ENCODE measurements at places on chromosomes 11 and 22.

DNA sequence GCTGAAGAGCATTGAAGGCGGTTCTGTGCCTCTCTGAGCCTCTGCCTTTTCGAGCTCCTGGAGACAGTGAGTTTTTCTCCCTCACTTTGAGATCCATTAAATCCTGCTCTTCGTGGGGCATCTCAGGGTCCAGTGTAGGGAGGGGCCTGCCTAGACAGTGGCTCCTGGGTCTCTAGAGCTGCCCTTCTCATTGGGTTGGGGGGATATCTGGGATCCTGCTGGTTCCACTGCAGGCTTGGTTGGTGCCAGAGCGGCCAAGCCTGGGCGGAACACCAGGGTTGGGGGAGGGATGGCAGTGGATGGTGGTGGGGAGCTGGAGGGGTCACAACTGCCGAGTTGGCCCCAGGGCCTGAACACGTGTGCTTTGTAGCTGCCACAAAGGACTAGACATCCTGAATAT, 52.2 kb upstream of the CARS1 start:
- no peak for DNase-seq

DNA sequence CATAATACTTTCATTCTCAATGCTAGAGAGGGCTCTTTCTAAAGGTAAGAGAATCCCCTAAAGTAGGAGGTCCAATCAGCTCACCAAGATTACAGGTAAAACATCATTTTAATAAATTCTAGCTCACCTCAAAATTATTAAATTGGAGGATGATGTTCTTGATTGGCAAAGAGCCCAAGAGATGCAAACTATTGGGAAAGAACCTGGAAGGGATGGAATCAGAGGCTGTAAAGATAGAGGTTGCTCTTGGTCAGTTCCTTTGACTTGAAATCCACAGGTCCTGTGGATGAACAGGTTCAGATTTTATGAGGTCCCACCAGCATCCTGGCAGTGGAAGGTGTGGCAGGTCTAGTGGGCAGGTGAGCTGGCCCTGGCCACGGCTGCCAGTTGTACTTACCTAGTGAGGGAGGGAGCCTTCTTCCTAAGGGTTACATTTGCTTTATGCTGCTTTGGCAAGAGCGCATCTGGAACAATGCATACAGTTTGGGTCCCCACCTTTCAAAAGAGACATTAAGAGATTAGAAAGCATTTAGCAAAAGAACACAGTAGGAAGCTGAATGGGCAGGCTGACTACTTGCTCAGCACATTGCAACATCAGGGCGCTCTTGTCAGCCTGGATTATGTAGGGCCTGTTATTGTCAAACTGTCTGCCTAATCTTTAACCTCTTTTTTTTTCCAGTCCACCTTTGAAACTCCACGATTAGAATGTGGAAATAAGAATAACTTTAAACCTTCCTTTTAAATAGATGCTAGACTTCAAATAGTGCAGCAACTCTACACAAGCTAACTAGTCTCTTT, 97.0 kb downstream of the RDX start:
- no peak for DNase-seq

DNA sequence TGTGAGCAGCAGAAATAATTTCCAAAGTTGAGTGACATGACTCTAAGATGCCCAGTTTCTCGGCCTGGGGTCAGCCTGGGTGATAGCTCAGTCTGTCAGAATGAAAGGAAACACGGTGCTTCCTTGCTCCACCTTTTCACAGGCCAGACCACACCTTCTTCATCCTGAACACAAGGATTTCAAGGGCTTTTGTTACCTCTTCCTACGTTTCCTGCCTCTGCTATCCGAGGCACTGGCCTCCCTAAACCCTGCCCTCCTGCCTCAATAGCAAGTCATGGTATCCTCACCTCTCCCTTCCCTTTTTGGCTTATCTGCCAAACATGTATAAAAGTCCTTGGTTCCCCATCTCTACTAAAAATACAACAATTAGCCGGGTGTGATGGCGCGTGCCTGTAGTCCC, 1.7 kb upstream of the OR51E1 start:
- no peak for DNase-seq

GRCh38 chr22:49929211-49929979, 11.0 kb downstream of the CRELD2 start:
- DNase-seq, result no peak

DNA sequence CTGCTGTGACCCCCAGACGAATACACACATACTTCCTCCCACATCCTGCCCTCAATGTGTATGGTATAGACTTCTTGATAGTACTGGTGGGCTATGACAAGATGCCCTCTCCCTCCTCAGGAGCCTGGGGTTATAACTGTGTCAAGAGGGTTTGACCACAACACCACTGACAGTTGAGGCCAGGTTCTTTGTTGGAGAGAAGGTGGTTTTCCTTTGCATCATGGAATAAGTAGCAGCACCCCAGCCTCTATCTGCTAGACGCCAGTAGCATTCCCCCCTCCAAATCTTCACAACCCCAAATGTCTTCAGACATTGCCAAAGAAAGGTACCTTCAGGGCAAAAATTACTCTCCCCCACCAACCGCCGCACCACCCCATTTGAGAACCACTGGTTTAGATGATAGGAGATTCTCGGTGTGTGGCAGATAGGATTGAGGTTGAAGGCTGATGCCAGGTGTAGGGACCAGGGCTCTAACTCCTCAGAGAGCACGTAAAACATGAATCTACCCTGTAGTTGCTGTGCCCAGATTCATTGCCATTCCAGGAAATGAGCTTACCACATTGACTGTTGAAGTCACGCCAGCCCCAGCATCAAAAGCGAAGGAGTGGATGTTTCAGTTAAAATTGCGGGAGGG, 5.5 kb upstream of the MYO18B start:
- no peak for DNase-seq

DNA sequence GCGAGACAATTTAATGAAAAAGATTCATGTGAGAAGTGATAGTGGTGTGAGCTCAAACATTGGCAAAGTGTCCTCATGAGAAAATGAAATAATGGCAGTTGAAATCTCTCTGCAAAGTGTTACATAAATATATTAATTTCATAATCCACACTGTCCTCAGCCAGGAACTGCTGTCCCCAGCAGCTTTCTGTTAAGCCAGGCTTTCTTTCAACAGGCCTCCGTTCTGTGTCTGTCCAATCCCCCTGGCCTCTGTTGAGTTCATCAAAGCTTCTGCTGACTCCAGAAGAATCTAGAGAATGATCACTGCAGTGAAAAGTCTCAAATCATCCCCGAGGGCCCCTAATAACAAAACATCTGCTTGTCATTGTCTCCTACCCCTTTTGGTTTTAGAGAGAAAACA, 10.0 kb upstream of the ASCC2 start:
- no peak for DNase-seq

DNA sequence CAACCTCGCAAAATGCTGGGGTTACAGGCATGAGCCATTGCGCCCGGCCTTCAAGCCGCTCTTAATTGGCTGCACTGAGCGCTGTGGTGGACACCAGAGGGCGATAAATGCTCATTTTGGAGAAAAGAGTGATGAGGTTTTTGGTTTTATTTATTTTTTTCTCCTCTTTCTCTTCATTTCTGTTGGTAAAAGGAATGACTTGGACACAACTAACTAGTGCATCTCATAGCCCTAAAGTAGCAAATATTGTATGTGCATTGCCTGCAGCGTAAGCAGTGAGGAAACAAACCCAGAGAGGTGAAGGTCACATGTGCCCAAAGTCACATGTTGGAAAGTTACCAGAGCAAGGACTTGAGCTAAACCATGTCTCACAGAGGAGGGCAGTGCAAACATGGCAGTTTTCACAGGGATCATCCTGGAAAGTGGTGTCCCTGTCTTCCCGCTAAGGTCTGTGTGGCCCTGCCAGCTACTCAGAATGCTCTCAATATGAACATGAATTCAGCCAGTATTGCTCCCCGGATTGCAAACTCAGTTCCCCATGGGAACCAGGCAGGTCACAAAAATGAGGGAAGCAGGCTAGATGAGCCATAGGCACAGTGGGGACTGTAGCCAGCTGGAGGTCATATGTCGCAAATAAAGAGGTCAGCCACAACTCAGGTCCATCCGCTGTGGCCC, 8.6 kb upstream of the CD82 start:
- DNase-seq, result peak; percentile 62

DNA sequence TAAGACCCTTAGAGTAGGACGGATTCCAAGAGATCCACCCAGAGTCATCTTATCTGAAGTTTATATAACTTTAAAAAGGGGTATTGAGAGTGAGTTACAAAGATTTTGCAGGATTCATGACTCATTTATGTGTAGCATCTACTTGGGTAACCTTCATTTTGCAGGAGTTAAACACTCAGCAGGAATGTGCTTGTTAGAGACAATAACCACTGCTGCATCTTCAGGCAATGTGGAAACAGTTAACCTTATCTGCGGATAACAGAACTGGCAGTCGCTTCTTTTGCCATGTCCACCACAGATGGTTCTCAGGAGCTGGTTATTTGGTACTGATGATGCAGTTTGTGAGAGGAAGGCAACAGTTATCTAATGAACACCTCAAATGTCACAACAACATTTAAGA, 417.9 kb upstream of the DDI1 start:
- DNase-seq, result no peak

DNA sequence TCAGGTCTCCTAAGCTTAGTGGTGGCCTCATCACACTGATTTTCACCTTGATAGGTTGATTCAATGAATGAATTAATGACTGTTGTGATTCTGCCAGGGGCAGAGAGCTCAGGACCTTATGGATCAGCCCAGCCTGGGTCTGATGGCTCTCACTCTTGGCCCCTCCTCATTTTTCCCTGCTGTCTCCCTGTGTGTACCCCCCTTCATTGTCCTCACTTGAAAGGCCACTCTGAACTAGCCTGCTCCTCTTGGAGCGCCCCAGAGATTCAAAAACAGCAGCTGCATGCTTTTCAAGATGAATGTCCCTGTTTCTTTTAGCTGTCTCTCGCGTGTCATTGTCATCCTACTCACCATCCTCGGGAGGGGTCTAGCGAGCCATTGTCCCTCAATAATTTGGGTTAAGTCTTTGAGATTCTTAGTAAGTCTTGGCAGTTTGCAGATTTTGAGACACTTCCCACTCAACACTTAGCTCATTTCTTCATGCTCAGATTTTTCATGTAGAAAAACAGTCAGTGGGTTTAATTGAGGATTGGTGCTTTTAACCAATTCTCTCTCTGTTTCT, 42.5 kb upstream of the MICAL2 start:
- no peak for DNase-seq

DNA sequence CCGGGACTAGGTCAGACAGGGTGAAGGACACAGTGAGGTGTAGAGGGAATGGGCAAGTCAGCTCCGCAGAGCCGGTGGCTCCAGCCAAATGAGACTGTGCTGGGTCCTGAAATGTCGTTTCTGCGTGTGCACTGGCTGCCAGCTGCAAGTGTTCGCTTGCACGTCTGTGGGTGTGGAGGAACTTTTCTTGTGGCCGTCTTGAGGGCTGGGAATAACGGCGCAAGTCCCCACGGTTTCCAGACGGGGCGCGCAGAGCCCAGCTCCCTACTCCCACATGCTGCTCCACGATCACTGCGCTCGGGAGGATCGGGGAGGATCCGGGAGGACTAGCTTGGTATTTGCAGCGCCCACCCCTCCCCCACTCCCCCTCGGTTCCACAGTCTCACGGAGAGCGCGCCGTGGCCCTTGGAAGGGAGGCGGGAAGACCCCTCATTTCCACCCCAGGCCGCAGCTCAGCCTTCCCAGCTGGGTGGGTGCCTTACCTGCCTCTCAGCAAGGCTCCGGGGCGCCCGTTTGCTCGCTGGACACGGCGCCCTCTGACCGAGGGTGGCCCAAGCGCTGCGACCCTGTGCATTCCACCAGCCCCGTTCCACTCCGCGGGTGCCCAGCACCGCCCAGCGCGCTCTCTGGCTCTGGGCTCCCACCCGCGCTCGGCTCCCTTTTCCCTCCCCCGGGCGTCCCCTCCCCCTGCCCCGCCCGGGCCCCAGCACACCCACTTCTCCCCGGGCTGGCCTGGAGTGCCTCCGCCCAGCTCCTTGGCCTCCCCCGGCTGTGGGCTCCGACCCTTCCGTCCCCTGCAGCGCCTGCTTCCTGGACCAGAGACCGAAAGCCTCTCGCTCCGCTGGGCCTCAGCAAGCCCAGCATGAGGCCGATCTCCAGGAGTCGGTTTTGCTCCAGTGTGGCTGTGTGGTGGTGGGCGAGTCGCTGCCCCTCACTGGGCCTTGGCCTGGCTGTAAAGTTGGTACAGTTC, at the start of gene KCNE3:
TSS of gene KCNE3 (minus strand) at position 634 of the 970 bp plus-strand sequence. CDS start 9,986 bp downstream, outside the sequence.
- DNase-seq, result no peak

DNA sequence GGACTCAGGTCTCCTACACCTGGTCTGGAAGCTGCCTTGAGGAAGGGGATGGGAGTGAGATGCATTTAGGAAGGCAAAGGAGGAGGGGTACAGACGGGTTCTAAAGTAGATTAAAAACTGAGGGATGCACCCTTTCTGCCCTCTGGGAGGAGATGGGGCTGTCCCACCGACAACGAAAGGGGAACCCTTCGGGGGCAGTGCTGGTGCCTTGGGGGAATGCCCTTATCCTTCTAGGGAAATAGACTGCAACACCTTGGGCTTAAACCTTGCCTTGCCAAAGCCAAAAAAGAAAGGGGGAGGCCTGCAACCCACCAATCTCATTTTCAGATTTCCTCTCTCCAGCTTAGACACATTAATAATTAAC, 89.8 kb downstream of the PLEKHA7 start:
- no peak for DNase-seq

DNA sequence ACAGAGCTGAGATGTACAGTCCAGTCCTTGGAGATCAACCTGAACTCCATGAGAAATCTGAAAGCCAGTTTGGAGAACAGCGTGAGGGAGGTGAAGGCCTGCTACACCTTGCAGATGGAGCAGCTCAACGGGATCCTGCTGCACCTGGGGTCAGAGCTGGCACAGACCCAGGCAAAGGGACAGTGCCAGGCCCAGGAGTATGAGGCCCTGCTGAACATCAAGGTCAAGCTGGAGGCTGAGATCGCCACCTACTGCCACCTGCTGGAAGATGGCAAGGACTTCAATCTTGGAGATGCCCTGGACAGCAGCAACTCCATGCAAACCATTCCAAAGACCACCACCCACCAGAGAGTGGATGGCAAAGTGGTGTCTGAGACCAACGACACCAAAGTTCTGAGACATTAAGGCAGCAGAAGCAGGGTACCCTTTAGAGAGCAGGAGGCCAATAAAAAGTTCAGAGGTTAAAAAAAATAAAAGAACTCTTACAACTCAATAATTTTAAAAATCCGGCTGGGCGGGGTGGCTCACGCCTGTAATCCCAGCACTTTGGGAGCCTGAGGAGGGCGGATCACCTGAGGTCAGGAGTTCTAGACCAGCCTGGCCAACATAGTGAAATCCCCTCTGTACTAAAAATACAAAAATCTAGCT, 69.9 kb upstream of the RTL6 start:
- no peak for DNase-seq

- no peak for DNase-seq
Measured at GRCh38 chr11:109654091-109654490, 232.1 kb downstream of the C11orf87 start.

- DNase-seq, result no peak
Measured at GRCh38 chr11:61880031-61880430, 11.3 kb downstream of the FADS3 start.

DNA sequence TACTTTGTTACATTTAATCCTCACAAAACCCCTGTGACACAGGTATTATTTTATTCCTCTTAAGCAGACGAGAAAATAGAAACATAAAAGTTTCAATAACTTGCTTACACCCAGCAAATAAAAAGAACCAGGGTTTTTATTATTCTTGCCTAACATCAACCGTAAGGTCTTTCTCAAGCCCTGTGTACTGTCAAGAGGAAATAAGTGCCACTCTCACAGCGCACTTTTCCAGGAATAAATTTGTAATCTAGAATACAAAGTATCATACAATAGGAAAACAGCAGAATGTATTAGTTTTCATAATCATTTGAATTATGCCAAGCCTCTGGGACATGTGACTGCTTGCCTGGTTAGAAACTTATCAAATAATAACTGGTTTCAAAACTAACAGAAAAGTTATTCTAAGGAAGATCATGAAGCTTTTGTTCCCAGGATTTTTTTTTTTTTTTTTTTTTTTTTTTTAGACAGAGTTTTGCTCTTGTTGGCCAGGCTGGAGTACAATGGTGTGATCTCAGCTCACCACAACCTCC, 7.4 kb downstream of the CCDC34 start:
- DNase-seq, result no peak

All from putamen (tissue), 1 donor.